ENCODE measurements at places on chromosomes 1 and 21.

DNA sequence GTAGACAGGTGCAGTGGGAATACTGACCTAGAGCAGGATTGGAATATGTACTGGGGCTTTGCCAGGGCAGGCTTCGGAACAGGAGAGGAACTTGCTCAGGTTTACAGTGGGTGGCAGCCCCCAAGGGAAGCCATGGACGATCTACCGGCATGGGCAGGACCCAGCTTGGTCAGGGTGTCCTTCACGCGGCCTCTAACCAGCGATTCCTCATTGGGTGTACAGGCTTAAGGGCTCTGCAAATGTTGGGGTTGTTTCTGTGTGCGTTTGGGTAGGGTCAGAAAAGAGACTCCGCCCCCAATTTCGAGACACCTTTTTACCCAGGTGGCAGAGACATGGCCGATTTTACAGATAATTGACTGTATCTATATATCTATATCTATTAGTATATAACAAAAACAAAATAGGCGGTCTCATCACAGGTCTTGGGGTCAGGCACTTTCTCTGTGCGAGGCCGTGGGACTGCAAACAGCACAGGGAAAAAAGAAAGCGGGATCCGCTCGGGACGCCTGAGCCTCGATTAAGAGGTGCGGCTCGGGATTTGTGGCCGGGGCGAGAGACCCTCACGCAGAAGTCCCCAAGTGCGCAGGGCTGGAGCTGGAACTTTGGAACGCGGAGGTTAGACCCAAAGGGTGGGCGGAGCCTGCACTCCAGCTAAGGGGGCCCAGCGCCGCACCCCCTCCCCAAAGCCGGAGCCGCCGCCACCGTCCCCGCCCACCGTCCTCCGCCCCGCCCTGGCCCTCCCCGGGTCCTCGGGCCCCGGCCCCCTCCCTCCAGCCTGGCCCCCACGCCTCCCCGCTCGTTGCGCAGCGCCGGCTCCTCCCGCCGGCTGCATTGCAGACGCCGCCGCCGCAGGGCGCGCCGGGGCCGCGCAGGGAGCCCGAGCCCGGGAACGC, 67.5 kb upstream of the VAMP3 start:
- DNase-seq, result no peak

GRCh38 chr1:245407983-245408382, 253.2 kb downstream of the KIF26B start:
- no peak for DNase-seq

DNA sequence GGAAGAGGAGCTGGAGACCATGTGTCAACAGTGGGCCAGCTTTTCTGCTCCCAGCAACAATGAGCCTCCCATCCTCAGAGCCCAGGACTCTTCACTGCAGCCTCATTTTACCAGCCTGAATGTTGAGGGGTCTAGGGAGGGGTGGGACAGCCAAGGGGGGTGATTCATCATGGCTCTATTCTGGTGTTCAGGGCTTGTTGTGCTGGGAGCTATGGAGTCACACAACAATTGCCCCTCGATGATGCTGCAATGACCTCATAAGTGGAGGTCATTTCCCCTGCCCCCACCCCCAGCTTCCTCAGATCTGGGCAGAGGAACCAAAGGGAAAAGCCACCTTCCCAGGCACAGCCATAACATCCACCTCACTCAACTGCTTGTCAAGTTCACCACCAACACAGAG, at the start of gene LELP1:
Gene LELP1 (plus strand): TSS at position 301 of the 400 bp plus-strand sequence. CDS start 1,278 bp downstream, outside the sequence.
- DNase-seq, result no peak

- no peak for DNase-seq
Measured at GRCh38 chr1:81439046-81439823, 361.5 kb upstream of the ADGRL2 start.

- DNase-seq, result no peak
Measured at GRCh38 chr1:235878082-235878811, 11.5 kb upstream of the LYST start.
